Transverse colon (tissue), 4 donors: ENCODE measurements at places on chromosomes 12 and 14. TPM values are rescaled to one million over a fixed set of nuclear protein-coding genes. Genes with fewer than 3 reads are reported as not detected.

Gene FBLN5
- total RNA-seq, result 120 TPM

Gene ACACB
- 132 TPM for total RNA-seq

Gene FIGNL2
- not detected for total RNA-seq

Gene CD4
- 1.00 TPM for total RNA-seq

Gene ANO4
- total RNA-seq, result not detected

Gene FAM186B
- total RNA-seq, result not detected

Gene LRRK2
- 1.9 TPM for total RNA-seq

Gene KHNYN
- total RNA-seq, result 129 TPM

Gene GUCY2C
- total RNA-seq, result 20.5 TPM

Gene SDR9C7
- not detected for total RNA-seq

GRCh38 chr12:1204581-1205121 lies 213.6 kb downstream of the ERC1 start:
- DNase-seq, result no peak

DNA sequence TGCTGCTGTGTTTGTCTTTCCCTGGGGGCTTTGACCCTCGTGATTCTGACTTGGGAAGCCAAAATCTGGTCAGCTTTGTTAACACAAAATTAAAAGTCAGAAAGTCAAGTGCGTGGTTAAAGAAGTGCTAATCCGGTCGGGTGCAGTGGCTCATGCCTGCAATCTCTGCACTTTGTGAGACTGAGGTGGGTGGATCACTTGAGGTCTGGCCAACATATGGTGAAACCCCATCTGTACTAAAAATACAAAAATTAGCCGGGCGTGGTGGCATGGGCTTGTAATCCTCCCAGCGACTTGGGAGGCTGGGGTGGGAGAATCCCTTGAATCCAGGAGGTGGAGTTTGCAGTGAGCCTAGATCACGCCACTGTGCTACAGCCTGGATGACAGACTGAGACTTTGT lies 844.6 kb downstream of the VRK1 start:
- DNase-seq, result no peak

DNA sequence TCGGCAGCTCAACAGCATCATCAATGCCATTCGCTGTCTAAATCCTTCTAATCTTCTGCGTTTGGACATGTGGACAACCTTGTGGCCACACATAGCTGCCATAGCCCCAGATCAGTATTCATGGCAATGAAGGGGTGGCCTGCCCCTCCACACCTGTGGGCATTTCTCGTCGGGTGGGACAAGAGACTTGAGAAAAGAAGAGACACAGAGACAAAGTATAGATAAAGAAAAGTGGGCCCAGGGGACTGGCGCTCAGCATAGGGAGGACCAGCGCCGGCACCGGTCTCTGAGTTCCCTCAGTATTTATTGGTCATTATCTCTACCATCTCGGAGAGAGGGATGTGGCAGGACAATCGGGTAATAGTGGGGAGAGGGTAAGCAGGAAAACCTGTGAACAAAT lies 42.3 kb downstream of the MAGOHB start:
- DNase-seq, result no peak

DNA sequence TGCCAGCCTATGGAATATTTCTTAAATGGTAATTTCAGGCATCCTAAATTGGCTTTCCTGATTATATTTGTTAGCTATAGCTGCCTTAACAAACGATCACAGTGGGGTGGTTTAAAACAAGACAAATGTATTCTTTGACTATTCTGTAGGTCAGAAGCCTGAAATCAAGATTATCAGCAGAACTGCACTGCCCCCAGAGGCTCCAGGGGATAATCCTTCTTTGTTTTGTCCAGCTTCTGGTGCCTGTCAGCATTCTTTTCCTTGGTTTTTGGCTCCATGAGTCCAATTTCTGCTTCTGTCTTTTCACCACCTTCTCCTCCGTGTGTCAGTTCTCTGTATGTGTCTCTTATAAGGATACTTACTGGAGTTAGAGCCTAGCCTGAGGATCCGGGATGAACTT lies 1282.2 kb upstream of the USP15 start:
- no peak for DNase-seq

GRCh38 chr12:50690925-50691324 lies 73.0 kb upstream of the ATF1 start:
- DNase-seq, result no peak

- no peak for DNase-seq
Observed at GRCh38 chr12:30927222-30927611, 669 bp downstream of the TSPAN11 start.

- DNase-seq, result no peak
Observed at GRCh38 chr14:72920008-72920407, 6.3 kb upstream of the DCAF4 start.

DNA sequence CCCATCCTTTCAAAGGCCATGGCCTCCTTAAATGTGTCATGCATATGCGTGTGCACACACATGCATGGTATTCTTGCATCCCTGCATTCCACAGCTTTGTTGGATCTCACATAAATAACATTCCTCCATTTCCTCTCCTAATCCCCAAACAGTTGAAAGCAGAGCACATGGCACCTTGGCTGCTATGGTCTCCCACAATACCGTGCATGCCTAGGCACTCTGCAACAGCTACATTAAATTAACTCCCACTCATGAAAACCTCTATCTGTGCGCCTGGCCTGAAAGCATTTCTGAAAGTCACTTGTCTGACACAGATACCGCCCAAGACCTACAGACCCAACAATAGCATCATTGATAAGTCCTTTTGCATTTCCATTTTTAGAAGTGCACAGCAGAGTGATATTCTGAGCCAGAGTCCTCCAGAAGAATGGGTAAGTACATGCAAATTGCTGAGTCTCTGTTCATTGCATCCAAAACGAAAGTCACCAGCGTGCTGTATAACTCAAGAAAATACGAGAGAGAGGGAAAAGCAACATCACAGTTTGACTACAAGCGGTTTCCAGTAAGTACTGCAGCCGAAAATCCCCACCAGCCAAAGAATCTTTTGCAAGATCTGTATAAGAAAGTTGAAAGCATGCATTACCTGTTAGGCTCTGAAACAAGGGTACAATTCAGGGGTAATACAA lies 436 bp downstream of the ASB2 start:
- DNase-seq, result no peak

DNA sequence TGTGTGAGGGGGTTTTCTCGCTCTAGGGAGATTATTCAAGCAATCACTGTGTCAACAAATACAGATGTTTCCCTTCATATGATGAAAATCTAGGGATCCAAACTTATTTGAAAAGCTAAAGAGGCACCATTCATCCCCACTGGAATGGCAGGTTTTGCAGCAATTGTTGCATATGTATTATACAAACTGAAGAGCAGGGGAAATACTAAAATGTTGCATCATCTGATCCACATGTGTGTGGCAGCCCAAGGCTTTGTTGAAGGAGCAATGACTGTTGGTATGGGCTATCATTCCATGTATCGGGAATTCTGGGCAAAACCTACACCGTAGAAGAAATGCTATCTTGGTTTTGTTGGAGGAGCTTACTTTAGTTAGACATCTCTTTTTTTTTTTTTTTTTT lies 4.1 kb upstream of the PRPF40B start:
- no peak for DNase-seq

DNA sequence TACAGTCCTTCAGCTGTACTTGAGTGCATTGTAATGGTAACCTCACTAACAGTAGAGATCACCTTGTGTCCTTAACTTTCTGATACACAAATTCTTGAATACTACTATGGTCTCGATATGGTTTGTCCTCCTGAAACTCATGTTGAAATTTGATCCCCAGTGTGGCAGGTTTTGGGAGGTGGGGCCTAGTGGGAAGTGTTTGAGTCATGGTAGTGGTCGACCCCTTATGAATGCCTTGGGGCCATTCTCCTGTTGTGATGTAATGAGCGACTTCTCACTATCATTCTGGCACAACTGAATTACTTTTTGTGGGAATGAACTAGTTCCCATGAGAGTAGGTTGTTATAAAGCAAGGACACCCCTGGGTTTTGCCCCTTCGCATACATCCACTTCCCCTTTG lies 52.3 kb downstream of the IPO8 start:
- no peak for DNase-seq

DNA sequence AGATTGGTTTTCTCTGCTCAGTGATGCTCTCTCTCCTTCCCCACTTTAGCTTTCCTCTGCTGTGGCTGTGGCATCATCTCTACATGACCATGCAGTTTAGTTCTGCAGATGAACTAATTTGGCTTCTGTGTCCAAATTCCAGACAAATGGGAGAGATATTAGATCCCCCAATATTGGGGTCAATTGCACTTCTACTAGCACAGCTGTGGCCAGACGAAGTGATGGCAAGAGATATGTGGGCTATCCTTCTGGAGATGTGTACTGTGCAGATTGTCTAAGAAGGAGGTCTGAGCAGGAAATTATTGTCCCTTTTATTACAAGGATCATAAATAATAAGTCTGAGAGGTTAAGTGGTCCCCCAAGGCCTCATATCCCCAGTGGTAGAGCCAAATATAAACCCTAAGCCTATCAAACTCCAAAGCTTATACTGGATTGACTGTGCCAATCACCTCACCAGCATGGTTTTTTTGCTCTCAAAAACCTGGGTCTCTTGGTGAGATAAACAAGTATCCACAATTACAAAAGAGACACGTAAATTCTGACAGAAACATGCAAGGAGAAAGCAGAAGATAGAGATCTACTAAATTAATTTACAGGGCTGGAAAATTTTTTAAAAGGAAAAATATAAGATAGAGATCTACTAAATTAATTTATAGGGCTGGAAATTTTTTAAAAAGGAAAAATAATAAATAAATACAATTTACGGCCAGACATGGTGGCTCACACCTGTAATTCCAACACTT lies 29.1 kb upstream of the GCH1 start:
- DNase-seq, result no peak

GRCh38 chr12:770479-770878 lies 18.1 kb downstream of the WNK1 start:
- no peak for DNase-seq

DNA sequence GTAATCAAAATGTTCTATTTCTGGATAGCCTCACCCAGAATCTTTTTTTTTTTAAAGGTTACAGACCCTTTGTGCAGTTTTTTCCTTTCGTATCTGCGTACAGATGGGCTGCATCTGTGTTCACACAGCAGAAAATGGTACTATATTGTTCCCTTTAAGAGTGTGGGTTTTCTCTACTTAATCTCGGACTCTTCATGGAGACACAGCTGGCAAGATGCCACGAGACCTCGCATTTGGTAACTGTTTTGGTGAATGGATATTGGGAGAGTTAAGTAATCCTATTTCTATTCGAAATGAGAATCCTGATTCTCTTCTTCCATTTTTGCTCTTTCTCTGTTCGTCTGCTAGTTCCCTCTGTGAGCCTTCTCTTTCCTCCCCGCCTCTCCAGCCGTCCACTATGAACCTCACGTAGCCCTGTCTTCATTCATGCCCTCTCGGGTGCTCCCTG lies 85.7 kb downstream of the SAMD4A start:
- DNase-seq, result no peak

- peak; percentile 31 for DNase-seq
Observed at GRCh38 chr12:106120519-106121105, 18.1 kb downstream of the NUAK1 start.

DNA sequence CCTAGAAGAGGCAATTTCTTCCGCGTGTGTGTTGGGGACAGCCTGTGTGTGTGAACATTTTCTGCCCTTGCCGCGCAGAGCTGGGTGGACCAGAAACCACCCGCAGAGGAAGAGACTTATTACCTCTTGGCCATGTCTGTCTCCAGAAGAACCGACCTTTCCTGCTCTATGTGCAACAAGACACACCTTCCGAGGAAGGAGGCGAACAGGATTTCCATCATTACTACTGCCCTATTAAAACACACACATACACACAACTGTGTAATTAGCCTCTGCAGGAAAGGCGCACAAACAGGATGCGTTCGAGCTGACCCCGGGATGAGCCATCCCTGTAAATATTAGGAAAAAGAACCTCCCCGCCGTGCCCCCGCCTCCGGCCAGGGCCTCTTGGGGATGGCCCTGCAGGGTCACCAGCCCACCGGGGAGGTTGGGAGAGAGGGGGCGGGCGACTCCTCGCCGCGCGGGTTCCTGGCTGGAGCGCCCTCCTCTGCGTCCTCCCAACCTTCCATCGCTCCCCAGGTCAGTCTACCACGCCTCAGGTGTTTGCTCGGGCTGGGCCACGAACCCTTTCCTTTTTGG lies 484 bp upstream of the PRKCH start:
- DNase-seq, result no peak

- no peak for DNase-seq
Observed at GRCh38 chr12:130859161-130859560, 12.7 kb upstream of the RAN start.

DNA sequence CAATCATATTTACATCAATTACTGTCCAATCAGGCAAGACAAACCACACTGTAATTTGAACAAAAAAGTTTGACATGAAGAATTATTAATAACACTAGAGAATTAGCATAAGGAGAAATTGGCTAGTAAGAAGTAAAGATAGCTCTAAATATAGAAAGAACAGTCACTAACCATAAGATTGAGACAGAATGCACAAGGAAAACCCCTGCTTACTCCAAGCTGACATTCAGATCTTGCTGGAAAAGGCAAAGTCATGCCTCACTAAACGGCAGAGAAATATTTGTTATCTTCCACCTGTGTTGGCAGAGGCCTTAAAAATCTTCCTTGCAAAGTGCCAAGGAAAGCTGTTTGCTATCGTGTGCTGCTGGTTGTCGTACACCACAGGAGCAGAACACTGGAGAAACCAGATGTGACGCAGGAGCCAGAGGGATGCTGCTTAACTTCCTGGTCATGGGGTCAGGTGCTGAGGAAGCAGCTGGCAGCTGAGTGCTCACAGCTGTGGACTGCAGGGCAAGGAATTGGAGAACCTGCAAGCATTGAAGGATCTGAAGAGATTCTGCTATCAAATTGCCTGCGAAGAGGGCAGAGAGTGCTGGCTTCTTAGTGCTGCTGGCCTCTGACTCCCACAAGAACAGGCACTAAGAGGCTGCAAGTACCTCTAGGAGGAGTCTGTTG lies 1323.3 kb downstream of the LRFN5 start:
- DNase-seq, result peak; percentile 9

DNA sequence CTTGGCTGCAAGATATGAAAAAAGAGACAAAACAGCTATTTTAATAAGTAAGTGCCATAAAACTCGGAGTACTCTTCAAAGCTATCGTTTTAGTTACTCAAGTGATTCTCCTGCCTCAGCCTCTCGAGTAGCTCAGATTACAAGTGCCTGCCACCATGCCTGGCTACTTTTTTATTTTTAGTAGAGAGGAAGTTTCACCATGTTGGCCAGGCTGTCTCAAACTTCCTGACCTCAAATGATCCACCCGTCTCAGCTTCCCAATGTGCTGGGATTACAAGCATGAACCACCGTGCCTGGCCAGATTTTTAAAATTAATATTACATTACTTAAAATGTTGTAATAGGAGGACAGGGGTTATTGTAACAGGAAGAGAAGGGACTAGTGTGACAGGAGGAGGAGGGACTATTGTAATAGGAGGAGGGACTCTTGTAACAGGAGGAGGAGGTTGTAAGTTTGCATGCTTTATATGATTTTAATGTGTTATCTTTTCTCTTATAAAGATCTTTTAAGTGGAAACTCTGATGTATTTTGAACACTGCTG lies 61.3 kb downstream of the KITLG start:
- DNase-seq, result no peak

DNA sequence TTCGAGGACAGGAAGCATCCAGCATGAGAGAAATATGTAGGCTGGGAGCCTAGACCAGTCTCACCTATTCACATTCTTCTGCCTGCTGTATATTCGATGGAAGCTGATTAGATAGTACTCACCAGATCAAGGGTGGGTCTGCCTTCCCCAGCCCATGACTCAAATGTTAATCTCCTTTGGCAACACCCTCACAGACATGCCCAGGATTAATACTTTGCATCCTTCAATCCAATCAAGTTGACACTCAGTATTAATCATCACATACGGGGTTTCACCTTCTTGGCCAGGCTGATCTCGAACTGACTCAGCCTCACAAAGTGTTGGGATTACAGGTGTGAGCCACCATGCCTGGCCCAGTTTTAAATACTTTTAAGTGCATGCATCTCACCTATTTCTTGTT lies 30.5 kb upstream of the SLC10A1 start:
- DNase-seq, result no peak
